Panc1 (cell line): ENCODE measurements at places on chromosomes 1 and 21.

GRCh38 chr1:94248956-94249688 is 11.7 kb upstream of the ARHGAP29 start:
- H3K4me1 ChIP-seq, result peaks cover 35% of the 10 kb centered on the region
- peak overlapping the region; percentile 96 for H3K27ac ChIP-seq
- no peak for DNase-seq
- H3K4me3 ChIP-seq, result no peak overlapping the region

DNA sequence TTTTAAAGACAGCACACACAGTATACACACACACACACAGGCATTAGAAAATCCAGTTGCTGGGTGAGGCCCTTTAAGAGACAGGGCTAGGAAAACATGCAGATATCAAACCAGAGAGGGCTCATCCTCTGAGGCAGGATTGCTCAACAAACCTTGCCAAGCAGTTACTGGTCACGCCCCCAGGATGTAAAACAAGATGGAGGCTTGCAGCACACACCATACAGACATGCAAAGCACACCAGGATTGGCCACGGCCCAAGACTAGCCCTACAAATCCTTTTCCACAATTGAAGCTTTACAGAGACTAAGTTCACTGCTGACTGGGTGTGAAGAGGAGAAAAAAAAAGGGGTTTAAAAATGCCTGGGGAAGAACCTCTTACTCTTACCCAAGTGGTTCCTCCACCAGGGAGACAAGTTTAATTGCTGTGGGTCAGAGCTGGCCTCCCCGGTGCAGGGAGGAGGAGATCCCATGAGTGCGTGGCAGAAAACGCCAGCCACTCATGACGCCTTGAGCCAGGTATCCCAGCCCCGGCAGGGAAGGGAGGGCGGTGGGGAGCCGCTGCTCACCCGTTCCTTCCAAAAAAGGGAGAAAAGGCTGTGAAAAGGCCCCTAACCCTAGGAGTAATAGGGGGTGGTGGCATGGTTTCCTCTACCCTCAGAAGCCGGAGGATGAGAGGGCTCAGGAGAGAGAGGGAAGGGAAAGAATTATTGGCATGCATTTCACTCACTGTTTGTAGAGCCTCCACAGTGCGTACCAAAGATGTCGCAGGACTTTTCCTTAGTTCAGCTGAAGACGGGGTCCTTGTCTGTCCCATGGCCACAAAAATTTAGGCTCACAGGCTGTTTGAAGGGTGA is 594.6 kb upstream of the ZP4 start:
- DNase-seq, result no peak
- H3K27me3 ChIP-seq, result no peaks in the 10 kb centered on the region
- H3K36me3 ChIP-seq, result no peaks in the 10 kb centered on the region
- H3K4me3 ChIP-seq, result peak overlapping the region; percentile 59
- H3K27ac ChIP-seq, result peak overlapping the region; percentile 79

GRCh38 chr21:43287111-43287760 is 118.4 kb downstream of the CRYAA start:
- H3K4me3 ChIP-seq, result no peak overlapping the region
- no peak for DNase-seq
- H3K27me3 ChIP-seq, result no peaks in the 10 kb centered on the region

GRCh38 chr21:39662411-39662953 is 49.7 kb downstream of the B3GALT5 start:
- H3K4me1 ChIP-seq, result no peaks in the 10 kb centered on the region
- no peak overlapping the region for H3K4me3 ChIP-seq
- no peak overlapping the region for H3K27ac ChIP-seq
- no peaks in the 10 kb centered on the region; the same call in 1 of the 2 replicates for H3K27me3 ChIP-seq

GRCh38 chr1:238406098-238406860 is 515.6 kb upstream of the ZP4 start:
- no peaks in the 10 kb centered on the region for H3K27me3 ChIP-seq
- no peak overlapping the region for H3K27ac ChIP-seq
- H3K4me1 ChIP-seq, result no peaks in the 10 kb centered on the region
- no peak overlapping the region for H3K4me3 ChIP-seq

DNA sequence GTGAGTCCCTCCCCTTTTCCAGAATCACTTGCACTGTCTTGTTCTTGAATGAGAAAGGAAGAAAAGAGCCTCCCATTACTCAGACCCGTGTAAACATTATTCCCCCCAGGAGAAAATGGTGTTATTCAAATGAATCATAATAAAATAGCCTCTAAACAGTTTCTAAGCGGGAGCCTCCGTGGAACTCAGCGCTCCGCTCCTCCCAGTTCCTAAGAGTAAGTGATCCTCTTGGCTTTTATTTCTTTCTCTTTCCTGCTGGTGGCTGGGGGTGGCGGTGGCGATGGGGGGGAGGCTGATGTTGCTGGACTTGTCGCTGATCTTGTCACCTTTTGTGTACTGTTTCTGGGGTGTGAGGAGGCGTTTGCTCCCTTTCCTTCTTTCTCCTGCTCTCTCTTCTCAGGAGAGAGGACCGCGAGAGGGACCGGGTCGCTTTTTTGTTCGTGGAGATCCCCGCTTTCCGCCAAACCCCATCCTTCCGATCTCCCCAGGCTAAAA is 781 bp downstream of the PROX1 start:
- no peak overlapping the region for H3K27ac ChIP-seq
- H3K36me3 ChIP-seq, result no peaks in the 10 kb centered on the region
- DNase-seq, result no peak
- peaks cover 51% of the 10 kb centered on the region for H3K27me3 ChIP-seq

GRCh38 chr1:45953934-45954847 is 150.8 kb downstream of the MAST2 start:
- peak overlapping the region; percentile 54 for H3K27ac ChIP-seq
- H3K4me1 ChIP-seq, result peaks cover 8% of the 10 kb centered on the region
- no peaks in the 10 kb centered on the region for H3K36me3 ChIP-seq
- DNase-seq, result no peak
- H3K27me3 ChIP-seq, result no peaks in the 10 kb centered on the region
